ENCODE measurements at places on chromosomes 11 and 22.

- DNase-seq: no peak
Measured at GRCh38 chr11:67538306-67538705, 15.1 kb upstream of the CABP2 start.

DNA sequence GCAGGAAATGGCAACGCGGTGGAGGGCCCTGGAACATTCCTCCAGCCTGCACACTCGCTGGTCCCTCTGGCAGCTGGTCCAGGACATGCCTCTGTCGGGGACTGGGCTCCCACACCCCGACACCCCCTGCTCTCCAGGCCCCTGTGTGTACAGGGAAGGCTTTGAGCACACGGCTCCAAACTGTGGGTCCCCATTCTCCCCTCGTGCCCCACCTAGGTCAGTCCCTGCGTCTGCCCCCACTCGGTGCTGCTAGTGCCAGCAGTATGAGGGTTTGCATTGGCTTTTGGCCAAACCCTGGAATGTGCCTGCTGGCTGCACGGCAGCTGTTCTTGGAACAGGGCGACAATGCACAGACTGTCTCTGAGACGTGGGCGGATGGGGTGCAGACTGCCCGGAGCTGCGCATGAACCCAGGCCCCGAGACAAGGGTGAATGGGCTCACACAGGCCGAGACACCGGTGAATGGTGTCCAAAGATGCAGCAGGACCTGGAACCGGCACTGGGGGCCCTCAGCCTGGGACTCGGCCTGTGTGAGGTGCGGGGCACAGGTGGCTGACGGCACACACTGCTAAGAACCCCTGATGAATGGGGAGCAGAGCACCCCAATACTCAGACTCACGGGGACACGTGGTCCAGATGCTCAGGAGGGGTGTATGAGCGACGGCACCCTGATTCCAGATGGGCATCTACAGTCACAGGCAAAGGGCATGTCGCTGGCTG, 7.5 kb upstream of the SYT8 start:
- no peak for DNase-seq

DNA sequence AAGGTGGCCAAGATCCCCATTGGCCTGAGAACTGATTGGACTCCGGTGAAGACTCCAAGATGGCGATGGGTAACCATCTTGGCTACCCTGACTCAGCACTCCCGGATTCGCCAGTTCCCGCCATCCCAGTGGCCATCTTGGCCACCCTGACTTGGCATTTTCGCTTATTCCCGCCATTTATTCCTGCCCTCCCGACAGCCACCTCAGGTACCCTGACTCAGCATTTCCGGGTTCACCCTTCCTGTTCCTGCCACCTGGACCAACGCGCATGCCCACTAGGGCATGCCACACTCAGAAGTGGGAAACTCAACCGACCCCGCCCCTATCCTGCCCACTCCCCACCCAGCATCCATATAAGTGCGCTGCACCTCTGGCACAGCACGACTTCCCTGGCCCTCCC, 7.8 kb downstream of the OR8K5 start:
- no peak for DNase-seq

DNA sequence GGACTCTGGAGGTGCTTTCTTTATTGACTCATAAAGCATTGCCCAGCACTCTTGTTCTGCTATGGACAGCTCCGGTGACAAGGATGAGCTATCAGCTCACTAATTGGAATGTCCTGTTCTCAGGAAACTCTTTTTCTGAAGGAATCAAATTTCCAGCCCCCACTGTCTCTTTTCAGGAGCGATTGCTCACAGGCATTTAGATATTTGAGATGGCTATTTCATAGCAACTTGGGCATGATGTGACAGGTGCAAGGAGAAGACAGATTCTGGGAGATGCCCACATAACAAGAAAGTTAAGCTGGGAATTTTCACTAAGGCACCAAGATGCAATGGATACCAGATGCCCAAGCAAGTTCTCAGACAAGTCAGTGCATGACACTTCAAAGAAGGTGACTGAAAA, 123.4 kb upstream of the CSNK2A3 start:
- DNase-seq: no peak

- no peak for DNase-seq
Measured at GRCh38 chr11:123258877-123259276, 63.8 kb upstream of the CLMP start.

- no peak for DNase-seq
Measured at GRCh38 chr11:112334381-112334780, 73.7 kb upstream of the PLET1 start.

- DNase-seq: no peak
Measured at GRCh38 chr11:36779791-36780190, 181.8 kb upstream of the RAG2 start.

GRCh38 chr11:111362887-111363411, 16.1 kb downstream of the POU2AF1 start:
- no peak for DNase-seq

DNA sequence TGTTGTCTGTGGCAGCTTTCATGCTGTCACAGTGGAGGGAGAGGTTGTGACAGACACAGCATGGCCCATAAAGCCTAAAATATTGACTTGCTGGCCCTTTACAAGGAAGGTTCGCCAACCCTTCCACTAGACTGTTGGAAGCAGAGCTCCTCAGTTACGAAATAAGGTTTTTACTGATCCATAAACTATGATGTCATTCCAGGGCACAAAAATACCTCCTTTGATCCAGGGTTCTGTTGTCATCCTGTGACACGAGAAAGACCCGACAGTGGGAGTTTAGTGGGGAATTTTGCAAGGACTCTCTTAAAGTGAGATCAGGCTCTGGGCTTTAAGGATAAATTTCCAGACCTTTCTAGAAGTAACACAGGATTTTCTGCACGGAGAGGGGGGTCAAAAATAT, 15.7 kb downstream of the BARX2 start:
- no peak for DNase-seq

GRCh38 chr11:118124929-118125535, 27.6 kb downstream of the SCN4B start:
- DNase-seq: peak; percentile 54

All from NCI-H1930 (cell line).